AML-193 (cell line): ENCODE measurements at places on chromosomes 1 and 21.
A peak's percentile ranks its signal among the peaks of the same experiment; 100 is the strongest.

- no peak for DNase-seq
These were observed 417.7 kb downstream of the SIPA1L2 start for GRCh38 chr1:232212253-232212652.

GRCh38 chr1:93196591-93196990 is 16.1 kb downstream of the CCDC18 start:
- no peak for DNase-seq

DNA sequence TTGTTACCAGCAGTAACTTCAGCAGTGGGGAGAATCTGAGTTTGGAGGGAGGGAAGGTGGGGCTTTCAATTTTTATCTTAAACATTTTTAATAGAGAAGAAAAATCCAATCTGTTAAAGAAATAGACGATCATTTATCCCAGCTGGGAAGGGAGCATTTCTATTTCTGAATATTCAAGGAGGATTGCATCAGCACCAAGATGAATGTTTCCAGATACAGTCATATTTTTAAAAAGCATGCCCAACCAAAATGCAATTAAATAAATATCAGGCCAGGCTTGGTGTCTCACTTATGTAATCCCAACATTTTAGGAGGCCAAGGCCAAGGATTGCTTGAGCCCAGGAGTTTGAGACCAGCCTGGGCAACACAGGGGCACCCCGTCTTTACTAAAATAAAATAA is 1.7 kb upstream of the ATP1A4 start:
- no peak for DNase-seq

DNA sequence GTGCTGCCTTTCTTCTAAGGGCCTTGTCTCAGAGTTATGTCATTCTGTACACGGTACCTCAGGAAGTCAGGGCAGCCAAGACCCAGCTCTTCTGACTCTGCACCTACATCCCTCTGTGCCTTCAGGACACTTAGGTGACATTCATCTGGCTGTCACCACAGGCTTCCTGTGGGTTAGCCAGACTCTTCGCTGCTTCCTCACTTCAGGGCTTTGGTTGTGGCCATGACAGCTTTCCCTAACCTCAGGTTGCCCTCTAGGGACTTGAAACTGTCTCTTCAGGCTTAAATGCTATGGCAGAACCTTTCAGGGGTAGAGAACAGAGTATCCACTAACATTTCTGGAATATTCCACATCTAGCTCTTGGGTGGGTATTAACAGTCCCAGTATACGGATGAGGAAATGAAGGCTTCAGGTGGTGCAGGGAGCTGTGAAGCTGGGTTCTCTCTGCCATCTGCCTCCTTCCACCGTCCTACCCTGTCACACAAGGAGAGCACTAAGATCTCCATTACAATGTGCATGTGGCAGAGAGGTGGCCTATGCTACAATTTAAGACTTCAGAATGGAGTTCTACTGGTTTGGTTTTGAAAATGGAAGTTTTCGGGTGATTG is 9.9 kb downstream of the TSSK3 start:
- peak; percentile 85 for DNase-seq

GRCh38 chr1:192147696-192148095 is 10.6 kb upstream of the RGS18 start:
- DNase-seq: no peak

GRCh38 chr1:195948123-195948895 is 659.9 kb downstream of the KCNT2 start:
- no peak for DNase-seq

DNA sequence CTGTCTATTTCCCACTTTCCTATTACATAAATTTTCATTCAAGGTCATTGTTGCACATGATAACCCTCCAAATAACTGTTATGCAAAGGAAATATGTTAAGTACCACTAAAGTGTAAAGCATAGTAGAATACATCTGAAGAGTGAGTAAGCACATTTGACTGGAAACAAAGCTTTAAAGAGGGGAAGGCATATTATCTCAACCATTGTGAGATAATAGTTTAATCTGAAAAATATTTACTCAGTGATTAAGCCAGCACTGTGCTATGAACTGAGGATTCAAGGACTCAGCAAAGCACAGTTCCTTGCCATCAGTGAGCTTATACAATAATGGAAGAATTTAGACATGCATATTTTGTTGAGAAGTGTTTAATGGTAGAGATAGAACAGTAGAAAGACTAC is 127.4 kb downstream of the HMCN1 start:
- no peak for DNase-seq

DNA sequence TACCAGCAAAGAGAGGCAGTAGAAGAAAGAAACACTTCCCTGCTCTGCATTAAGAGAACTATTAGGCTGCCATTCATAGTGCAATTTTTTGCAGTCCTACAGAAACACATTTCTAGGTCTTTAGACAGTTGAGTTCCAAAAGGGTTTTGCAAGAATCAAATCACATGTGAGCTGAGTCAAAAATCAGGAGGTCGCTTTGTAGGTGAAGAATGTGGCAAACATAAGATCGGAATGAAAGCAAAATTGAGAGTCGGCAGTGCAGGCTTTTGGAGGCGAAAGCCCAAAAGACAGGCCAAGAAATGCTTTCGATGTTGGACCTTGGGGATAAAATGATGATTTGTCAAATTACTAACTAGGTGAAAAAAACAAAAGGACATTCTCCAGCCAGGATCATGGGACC is 213.5 kb upstream of the NRIP1 start:
- DNase-seq: no peak

GRCh38 chr21:41741253-41742072 is 25.4 kb downstream of the RIPK4 start:
- DNase-seq: no peak

DNA sequence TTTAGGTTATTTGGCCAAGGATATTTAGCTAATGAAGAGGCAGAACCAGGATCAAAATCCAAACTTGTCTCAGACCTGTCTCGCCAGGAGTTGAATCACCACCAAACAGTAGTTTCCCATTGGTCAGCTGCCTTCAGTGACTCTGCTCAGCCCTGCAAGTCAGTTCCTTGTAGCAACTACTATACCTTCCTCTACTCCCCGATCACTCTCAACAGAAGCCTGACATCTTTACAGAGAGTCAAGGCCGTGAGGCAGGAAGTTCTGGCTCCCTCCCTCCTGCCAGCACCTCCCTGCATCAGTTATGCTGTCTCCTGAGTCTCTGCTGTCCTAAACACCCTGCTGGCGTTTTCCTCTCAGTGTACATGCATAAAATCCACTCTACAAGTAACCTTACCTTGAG is 13.2 kb downstream of the PSMD4 start:
- no peak for DNase-seq

GRCh38 chr1:221256773-221257172 is 377.5 kb downstream of the HLX start:
- no peak for DNase-seq

- DNase-seq: no peak
These were observed 20.7 kb downstream of the ECE1 start for GRCh38 chr1:21269461-21270085.

- no peak for DNase-seq
These were observed 84.5 kb upstream of the ESRRG start for GRCh38 chr1:216807696-216808095.
